ENCODE measurements at places on chromosomes 1 and 21.
A peak's percentile ranks its signal among the peaks of the same experiment; 100 is the strongest.

GRCh38 chr1:35563166-35563565 lies 5.6 kb downstream of the NCDN start:
- no peak for DNase-seq

- DNase-seq: no peak
Observed at GRCh38 chr1:221430152-221430960, 311.5 kb downstream of the DUSP10 start.

- no peak for DNase-seq
Observed at GRCh38 chr1:151175863-151176262, at the start of gene TMOD4. Gene TMOD4, minus strand, starts transcription at chr1:151175981. Its CDS starts 1,106 bp downstream, at chr1:151174875.

GRCh38 chr1:54591127-54591756 lies 32.1 kb downstream of the FAM151A start:
- DNase-seq: no peak

- no peak for DNase-seq
Observed at GRCh38 chr1:241208910-241209379, 148.1 kb downstream of the RGS7 start.

DNA sequence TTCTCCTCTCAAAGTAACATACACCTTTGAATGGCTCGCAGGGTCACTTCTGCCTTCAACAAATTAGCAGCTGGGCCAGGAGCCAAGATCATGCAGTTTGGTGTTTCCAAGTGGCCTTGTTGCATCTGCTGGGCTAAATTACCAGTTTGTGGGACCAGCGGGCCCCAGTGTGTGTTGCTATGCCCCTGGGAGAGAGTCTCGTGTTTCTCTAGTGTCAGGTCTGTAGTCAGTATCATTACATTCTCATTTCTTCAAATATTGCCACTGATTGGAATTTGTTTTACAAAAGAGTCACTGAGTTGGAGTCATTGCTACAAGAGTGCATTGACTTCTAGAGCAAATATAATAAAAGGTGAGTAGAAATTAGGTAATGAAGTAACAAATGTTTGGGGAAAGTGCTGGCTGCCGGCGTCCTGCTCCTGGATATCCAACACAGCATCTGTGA lies 35.5 kb downstream of the RHOU start:
- no peak for DNase-seq

DNA sequence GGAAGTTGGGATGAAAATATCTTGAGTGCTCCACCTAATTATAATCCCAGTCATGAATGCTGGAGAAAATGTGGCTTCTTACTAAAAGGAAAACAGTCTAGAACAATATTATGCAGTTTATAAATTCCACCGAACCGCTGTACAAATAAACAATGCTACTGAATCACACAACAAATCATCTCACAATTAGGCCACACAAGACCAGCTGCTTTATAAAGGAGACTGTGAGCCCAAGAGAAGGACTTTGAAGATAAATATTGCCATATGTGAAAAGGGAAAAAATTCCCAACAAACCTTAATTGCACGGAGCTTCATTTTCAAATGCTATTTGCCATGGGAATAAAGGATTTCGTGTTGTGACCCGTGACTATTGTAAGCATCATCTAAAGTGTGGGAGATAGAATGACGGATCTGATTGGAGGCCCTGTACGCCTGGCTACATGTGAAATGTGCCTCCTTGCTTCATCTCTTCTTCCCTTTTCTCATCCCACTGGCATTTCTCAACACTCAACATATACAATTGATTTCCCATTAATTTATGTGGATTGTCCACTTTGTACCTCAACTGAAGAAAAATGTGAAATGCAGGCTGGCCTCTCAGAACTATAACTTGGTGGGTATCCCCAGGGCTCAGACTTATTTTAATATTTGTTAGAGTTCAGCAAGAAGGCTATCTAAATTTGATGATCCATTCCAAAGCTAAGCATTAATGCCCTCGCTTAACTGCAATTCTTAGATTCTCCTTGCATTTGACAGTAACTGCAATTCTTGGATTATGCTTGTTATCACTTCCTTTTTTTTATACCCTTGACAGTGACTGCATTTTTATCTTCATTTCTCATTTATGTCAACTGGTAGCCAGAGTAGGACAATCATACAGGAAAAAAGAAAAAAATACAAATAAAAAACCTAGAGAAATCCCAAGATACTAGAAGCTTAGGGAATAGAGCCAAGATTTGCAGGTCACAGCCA lies 122.3 kb downstream of the TGFB2 start:
- no peak for DNase-seq

DNA sequence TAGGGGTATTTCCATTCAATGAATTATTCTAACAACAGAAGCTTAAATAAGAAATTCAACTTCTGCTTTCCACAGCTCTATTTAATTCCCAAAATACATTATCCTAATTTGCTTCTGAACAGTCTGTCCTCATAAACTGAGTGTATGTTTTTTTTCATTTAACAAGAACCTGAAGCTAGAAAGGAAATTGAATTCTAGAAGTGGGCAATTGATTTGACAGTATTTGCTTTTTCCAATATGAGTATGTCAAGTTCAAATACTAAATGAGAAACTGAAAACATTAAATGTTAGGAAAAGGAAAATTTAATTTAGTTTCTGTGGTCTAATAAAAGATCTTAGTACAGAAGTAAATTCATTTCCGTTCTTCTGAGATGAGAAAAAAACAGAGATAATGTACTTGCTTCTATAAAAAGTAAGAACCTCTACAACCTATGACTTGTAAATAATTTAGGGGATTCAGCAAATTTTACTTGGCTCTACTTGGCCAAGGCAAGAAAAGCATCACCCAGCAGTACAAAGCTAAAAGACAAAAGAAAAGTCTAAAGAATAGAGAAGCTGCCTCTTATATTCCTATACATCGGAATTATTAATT lies 31.1 kb downstream of the RAB3GAP2 start:
- DNase-seq: no peak

- no peak for DNase-seq
Observed at GRCh38 chr1:93223023-93223675, 42.6 kb downstream of the CCDC18 start.

GRCh38 chr1:178927003-178927402 lies 56.1 kb upstream of the ANGPTL1 start:
- no peak for DNase-seq

- DNase-seq: no peak
Observed at GRCh38 chr1:198903621-198904020, 264.8 kb downstream of the PTPRC start.

GRCh38 chr1:149937759-149938158 lies 1.1 kb upstream of the MTMR11 start:
- no peak for DNase-seq

DNA sequence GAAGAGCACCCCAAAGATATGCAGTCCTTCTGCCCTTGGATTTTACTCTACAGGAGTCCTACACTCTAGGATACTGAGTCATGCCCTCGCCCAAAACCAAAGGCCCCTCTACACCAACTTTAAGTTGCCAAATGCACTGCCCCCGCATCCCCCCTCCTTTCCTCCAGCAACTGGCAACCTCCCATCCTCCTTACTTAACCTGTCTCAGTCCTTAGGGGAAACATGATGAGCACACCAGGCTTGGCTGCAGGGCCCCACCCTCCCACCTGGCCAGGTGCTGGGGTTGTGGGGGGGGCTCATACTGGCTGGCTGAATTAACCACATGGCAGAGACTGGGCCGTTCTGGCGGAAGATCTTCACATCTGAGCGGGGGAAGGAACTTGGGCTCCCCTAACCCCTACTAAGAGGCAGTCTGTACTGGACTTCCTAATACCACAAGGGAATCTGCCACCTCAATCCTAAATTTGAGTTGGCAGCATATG lies 1.2 kb downstream of the HDGF start:
- peak; percentile 51 for DNase-seq

DNA sequence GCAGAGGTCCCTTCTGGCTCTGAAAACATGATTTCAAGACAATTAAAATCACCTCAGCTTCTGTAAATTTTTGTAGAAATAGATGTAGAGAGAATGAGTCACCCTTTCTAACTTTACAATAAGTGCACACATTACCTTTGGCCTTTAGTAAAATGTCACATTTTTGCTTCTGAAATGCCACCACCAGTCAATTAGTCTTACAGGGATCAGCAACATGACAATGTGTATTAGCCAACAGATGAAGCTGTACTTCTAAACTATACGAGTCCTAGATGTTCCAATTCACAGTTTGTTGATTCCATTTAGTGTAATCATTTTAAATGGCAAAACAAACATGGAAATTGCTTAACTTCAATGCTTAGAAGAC lies 23.1 kb downstream of the C21orf91 start:
- no peak for DNase-seq

- DNase-seq: no peak
Observed at GRCh38 chr1:204775546-204775945, 90.0 kb upstream of the LRRN2 start.

GRCh38 chr1:159921251-159921650 lies 4.1 kb downstream of the TAGLN2 start:
- DNase-seq: no peak

DNA sequence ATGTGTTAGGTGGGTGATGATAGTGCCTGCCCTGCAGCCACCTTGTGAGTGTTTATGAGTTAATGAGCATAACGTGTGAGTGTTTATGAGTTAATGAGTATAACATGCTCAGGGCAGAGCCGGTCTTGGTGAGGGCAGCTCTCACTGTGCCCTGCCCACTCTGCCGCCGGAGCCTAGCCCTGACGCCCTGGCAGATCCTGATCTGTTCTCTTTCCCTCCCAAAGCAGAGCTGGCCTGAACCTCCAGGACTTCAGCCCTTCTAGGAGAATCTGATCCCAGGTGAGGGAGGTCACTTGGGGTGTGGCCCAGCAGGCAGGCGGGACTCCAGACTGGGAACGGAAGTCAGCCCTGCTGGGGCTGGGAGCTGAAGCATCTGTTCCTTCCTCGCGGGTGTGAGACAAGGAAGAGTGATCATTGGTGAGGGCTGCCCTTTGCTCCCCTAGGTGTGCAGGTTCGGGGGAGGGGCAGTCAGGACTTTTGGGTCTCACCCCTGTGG lies 5.7 kb downstream of the FBLIM1 start:
- DNase-seq: no peak

GRCh38 chr1:92786111-92786901 lies 1.4 kb upstream of the EVI5 start:
- DNase-seq: no peak

GRCh38 chr1:172581779-172582178 lies 48.8 kb downstream of the SUCO start:
- no peak for DNase-seq
